Spinal cord (tissue), 10 donors: ENCODE measurements at places on chromosomes 16 and 17. TPM values are rescaled to one million over a fixed set of nuclear protein-coding genes. Genes with fewer than 3 reads are reported as not detected.

KRTAP2-1 gene
- not detected for total RNA-seq

TBX21 gene
- total RNA-seq = 0.17 TPM

PRSS8 gene
- total RNA-seq = 0.94 TPM

PLLP gene
- 20.9 TPM for total RNA-seq

MYH1 gene
- not detected for total RNA-seq

SLC43A2 gene
- 17.2 TPM for total RNA-seq
